ENCODE measurements at places on chromosomes 6 and 20.

DNA sequence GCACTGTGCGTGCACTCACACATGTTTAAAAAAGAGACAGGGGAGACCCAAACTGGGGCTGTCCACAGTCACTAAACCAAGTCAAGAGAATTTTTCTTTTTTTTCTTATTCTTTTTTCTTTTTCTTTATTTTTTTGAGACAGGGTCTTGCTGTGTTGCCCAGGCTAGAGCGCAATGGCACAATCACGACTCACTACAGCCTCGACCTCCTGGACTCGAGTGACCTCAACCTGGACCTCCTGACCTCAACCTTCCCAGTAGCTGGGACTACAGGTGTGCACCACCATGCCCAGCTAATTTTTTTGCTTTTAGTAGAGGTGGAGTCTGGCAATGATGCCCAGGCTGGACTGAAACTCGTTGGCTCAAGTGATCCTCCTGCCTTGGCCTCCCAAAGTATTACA, 89.4 kb upstream of the NFATC2 start:
- DNase-seq = no peak

GRCh38 chr20:33789109-33789857, 21.9 kb upstream of the CHMP4B start:
- peak; percentile 43 for DNase-seq

GRCh38 chr20:3067139-3068014, 4.0 kb upstream of the OXT start:
- no peak for DNase-seq

DNA sequence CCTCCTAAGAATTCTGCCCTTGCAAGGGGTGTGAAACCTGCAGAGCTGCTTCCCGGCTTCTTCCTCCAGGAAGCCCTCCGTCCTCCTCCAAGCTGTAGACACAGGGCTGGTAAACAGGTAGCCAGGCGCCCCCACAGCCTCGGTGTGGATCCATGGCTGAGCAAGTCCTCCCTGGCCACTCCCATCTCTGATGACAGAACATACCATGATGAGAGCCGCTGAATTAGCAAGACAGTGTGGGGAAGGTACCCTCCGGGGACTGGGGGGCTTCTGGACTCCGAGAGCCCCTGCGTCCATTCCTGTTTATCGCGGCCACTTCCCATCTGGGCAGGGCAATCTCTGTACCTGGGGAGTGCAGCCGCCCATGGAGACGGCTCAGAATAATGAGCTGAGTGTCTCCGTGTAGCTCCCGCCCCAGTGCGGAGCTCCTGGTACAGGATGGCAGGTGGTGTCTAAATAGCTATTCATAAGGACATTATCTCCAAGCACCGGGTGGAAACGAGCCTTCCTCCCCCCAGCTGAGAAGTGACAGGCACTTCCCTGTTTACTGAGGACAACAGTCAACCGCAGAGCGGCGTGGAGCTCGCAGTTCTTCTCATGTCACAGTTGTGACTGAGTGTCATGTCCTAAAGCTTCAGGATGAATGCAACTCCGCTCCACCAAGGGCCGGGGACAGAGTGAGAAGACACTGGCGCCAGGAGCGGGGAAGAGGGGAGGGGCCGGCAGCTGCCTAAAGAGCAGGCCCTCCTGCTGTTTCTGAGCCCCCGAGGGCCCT, 22.7 kb upstream of the NTSR1 start:
- DNase-seq = no peak

GRCh38 chr6:63502156-63502555, 70.1 kb upstream of the LOC128125822 start:
- no peak for DNase-seq

GRCh38 chr6:157985378-157986155, 3.9 kb downstream of the SYNJ2 start:
- no peak for DNase-seq

DNA sequence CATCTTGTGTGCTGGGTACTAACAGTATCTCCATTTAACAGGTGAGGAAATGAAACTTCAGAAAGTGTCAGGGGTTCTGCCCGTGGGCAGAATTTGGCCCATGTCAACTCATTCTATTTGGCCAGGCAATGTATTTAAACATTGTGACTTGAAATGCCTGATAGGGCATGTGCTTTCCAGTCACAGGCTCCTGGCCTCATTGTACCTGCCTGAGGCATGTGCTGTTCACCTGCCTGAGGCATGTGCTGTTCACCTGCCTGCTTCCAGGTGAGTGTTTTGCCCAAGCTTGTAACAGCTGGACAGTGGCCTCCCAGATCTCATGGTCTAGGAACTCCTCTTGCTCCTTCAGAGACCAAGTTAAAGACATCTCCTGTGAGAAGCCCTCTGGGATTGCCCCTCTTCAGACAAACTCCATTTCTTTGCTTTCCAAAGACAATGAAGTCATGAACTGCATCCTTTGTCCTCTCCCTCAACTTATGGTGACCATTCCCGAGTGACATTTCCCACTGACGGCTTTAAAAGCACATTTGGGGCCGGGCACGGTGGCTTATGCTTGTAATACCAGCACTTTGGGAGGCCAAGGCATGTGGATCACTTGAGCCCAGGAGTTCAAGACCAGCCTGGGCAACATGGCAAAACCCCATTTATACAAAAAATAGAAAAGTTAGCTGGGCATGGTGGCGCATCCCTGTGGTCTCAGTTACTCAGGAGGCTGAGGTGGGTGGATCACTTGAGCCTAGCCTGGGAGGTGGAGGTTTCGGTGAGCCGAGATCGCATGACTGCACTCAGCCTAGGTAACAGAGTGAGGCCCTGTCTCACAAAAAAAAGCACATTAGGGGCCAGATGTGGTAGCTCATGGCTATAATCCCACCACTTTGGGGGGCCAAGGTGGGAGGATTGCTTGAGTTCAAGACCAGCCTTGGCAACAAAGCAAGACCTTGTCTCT, 48.7 kb downstream of the BCAS4 start:
- no peak for DNase-seq

DNA sequence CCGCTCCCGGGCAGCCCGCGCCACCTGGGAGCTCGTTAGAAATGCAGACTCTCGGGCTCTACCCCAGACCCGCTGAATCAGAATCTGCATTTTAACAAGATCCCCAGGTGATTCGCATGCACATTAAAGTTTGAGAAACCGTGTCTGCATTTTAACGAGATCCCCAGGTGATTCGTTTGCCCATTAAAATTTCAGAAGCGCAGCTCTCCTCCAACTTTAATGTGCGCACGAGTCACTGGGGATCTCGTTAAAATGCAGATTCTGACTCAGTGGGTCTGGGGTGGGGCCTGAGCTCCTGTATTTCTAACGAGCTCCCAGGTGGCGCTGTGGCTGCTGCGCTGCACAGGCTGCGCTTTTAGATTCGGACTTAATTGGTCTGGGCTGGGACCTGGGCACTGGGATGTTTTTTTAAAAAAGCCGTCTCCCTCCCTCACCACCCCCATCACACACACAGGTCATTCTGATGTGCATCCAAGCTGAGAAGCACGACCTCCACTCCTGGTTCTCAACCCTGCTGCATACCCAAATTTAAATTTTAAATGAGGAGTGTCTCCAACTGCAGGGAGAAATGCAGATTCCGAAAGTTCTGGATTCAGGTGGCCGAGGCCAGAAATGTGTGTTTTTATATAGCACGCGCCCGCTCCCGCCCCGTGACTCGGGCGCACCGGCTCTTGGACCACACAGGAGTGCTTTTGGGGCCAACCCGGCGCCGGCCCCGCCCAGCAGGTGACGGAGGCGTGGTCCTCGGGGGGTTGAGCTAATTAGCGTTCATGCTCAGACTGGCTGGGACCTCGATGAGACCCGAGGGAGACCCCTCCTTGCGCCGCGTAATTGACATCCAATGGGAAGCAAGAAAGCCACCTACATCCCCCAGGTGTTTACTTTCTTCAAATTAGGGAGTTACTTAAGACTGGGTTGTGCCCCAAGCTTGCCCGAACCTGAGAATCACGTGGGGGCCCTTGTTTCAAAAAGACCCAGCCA, 85.8 kb downstream of the ZFP64 start:
- no peak for DNase-seq

- DNase-seq = no peak
These were observed 120.2 kb upstream of the AFDN start for GRCh38 chr6:167706313-167707109.

DNA sequence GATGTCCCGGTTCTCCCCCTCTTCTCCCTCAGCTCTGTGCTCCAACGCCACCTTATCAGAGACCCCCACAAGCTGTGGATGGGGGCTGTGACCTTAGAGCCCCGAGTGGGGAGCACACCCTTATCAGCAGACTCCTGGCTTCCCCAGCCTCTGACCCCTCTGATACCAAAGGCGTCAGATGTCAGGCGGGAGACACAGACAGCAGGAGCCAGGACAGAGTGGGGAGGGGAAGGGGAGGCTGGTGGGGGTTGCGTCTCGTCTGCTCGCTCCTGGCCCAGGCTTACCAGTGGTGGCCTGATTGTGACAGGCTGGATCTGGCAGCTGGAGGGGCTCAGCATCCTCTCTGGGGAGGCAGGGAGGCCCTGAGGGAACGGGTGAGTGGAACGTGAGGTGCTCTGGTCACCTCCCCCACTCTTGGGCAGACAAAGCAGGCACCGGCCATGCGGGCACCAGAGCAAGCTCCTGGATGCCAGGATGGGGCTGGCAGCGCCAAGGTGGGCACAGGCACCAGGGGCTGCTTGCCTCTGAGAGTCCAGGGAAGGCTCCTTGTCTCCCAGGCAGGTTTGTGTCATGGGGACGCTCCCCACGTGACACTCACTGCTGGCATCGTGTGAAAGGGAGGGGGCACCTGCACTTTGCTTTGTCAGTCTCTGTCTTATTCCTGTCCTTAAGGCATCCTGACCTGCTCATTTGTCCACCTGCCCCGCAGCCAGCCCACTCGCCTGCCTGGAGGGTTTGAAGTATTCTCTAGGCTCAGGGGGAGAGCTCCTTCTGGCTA, 27.8 kb upstream of the GATA5 start:
- no peak for DNase-seq

- DNase-seq = no peak
These were observed 23.7 kb downstream of the POM121L2 start for GRCh38 chr6:27288136-27289044.

- no peak for DNase-seq
These were observed 147.6 kb downstream of the KIF6 start for GRCh38 chr6:39577446-39578165.

DNA sequence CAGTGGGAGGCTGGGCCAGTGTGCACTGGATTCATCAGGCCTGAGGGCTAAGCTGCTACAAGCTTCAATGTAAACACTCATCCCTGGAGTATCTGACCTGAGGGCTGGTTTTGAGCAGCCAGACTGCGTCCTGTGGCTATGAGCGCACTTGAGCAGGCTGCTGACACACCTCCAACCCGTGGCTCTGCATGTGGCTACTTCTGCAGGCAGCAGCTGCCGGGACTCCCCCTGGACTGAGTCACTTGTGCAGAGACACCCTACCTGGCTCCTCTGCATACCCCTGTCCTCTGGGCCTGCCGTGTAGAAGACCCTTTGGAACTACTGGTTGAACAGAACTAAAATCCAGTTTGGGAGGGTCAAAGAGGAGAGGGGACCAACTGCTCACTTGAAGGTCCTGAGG, 172.0 kb downstream of the SCP2D1 start:
- no peak for DNase-seq

GRCh38 chr20:53872561-53873229, 197.7 kb downstream of the BCAS1 start:
- no peak for DNase-seq

DNA sequence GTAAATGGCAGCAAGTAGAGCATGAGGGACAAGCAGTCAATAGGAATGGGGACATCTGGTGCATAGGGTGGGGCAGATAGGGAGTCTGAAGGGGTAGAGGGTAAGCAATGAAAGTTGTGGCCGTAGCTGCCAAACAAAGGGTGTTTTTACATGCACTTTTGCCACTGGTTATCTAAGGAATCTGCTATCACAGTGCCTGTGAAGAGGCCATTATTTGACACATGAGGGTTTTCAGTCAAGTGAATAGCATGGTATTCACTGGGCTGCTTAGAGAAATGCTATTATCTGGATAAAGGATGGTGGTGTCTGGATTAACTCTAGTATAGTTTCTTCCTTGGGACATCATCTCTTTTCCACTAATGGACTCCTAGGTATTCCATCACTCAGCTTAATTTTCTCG, 118.2 kb downstream of the CARMIL1 start:
- no peak for DNase-seq

GRCh38 chr20:41390889-41391288, 24.3 kb upstream of the EMILIN3 start:
- DNase-seq = no peak

- no peak for DNase-seq
These were observed 157.2 kb downstream of the CD83 start for GRCh38 chr6:14274546-14275492.

DNA sequence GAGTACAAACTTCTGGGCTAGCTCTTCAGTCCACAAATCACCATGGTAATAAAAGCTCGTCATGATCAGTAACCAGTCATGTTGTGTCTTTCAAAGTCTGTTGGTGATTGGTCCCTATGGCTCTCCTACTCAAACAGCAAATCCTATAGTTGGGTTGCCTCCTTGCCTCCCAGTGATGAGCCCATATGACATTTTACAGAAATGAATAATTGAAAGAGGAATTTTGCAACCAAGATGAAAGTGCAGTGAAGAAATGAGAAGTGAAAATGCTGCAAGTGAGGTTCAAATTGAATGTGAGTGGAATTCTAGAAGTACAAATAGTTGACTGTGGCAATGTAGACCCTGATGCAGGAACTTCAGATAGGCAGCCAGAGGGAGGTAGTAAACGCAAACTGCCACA, 5.1 kb upstream of the SIRPD start:
- no peak for DNase-seq

DNA sequence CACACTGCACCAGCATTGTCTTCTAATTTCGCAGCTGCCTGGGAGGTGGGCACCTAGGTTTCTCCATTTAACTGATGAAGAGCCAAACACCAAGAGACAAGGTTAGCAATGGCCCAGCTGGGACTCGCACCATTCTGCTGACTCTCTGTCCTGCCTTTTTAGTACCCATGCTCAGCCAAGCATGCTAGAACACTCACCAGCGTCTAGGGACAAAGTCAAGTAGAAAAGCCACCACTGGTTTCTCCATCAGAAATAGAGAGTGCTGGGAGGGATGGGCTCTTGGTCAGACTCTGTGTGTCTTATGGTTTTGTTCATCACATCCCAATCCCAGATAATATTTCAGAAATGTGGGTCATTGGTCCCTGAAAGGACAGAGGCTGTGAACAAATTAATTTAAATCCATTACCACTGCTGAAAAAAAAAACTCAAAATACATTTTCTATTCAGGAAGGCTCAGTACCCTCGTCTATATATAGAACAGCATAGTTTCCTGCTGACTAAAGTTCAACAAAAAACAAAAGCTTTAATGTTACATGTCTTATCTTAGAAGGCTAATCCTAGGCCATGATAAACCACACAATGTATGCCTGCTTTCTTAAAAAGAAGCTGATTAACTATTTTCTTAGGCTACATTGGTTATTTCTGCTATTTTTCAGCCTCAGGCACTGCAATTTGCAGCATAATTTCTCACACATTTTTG, 111.0 kb downstream of the TBC1D7 start:
- DNase-seq = no peak

DNA sequence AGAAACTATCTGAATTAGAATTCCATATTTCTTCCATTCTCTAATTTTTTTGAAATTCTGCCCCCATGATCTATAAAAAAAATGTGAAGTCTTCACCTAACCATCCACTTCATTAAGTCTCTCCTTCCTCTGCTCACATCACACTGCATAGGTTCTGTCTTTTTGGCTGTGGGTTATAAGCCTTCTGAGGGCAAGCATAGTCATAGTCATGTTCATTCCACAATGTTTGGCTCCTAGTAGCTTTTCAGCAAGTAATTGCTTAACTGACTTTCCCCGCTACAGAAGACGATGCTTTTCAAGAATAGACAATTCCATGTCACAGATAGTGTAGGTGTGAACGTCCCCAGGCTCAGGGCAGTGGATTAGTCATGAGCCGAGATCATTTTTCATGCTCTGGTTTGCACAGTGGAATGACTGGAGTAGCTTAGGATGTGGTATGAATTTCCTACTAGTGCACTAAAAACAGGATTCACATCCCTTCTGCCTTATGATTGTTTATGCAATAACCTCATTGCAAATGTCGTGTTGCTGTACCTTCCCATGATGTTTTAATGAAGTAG, 29.1 kb downstream of the WRNIP1 start:
- DNase-seq = no peak

Measured in heart left ventricle (tissue), 16 donors.